M059J (cell line): ENCODE measurements at places on chromosomes 7 and 10.
A peak's percentile ranks its signal among the peaks of the same experiment; 100 is the strongest.

GRCh38 chr10:97333351-97333600, 1.3 kb downstream of the FRAT2 start:
- peak; percentile 66 for DNase-seq

DNA sequence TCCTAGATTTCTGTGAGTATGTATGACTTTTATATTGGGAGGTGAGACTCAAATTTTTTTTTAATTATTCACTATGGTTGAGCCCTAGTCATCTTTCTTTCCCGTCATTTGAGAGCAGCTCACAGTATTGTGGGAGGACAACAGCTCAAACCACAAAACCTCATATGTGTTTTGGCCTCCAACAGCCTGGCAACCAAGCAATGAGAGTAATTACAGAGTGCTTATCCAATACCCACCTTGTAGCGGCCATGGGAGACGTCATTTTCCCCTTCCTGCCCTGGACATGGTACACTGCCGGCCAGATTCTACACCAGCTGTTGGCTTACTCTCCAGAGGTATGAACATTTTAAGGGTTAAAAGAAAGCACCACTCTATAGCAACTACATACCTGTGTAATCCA, 49.1 kb downstream of the DOCK4 start:
- DNase-seq, result peak; percentile 99

- peak; percentile 59 for DNase-seq
These were observed 473.9 kb downstream of the AUTS2 start for GRCh38 chr7:70072220-70072619.

DNA sequence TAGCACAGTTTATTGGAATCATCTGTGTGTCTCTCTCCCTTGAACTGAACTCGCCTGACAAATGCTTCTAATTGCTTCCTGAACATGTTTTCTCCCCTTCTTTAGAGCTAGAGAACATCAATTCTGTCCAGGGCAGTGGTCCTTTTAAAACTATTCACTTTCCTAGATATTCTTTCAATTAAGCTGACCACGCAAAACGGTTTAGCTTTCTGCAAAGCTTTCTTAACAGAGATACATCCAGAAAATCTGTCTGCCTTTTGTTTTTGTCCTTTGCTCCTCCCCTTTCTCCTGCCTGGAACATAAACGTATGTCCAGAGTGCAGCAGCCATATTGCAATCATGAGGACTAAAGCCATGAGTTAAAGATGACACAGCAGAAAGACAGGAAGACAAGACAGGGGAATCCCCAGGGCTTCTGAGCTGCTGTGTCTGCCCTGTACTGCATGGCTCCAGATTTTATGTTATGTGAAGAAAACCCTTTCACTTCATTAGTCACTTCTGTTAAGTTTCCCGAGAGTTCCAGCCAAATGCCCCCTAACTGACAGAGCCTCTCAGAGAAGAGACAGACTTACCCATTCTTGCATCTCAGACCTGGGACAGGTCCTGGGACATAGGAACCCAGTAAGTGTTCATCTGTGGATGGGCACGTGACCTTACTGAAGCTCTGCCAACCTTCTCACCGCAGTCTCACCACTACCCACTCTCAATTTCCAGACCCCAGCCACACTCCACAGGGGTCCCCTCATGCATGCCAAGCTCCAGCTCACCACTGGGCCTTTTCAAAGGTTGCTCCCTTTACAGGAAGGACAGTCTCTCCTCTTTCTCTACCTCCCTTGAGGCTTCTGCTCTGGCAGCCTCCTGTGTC, 35.0 kb upstream of the CPXM2 start:
- DNase-seq, result peak; percentile 18

GRCh38 chr7:39948375-39948955, 1.6 kb upstream of the CDK13 start:
- no peak for DNase-seq

- DNase-seq, result peak; percentile 80
These were observed 224.8 kb upstream of the LYZL1 start for GRCh38 chr10:29063806-29064644.
